ENCODE measurements at places on chromosomes 16 and 17. TPM values are rescaled to one million over a fixed set of nuclear protein-coding genes. Genes with fewer than 3 reads are reported as not detected.
A peak's percentile ranks its signal among the peaks of the same experiment; 100 is the strongest.

DNA sequence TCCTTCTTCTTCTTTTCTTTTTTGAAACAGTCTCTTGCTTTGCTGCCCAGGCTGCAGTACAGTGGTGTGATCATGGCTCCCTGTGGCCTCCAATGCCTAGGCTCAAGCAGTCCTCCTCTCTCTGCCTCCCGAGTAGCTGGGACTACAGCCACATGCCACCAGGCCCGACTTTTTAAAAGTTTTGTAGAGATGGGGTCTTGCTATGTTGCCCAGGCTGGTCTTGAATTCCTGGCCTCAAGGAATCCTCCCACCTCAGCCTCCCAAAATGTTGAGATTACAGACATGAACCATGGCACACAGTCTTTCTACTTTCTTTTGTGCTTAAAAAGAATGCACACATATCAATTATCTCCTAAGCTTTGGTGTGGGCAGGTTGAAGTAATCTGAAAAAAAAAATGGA is 61.0 kb upstream of the DNAJA2 start:
- DNase-seq = no peak
- no peak overlapping the region for H3K4me3 ChIP-seq
- H3K27me3 ChIP-seq = no peaks in the 10 kb centered on the region
- no peaks in the 10 kb centered on the region for H3K4me1 ChIP-seq

DNA sequence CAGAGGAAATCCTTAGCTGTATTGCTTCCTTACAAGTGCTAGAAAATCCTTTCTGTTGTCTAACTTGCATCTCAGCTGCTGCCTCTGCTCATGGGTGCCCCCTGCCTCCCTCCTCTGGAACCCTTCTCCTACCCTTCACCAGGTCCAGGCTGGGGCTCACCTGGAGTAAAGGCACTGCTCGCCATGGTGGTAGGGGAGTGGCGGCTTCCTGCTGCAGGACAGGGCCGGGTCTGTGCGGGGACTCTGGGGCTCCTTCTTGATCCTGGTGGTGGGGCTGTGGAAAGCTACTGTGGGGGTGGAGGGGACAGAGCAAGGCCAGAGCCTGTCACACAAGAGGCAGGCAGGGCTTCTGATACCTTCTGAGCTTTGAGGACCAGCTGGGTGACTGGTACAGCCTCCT is 12.4 kb downstream of the ETV4 start:
- no peak overlapping the region for H3K27ac ChIP-seq
- no peak for DNase-seq
- peaks cover 7% of the 10 kb centered on the region for H3K4me1 ChIP-seq
- H3K4me3 ChIP-seq = no peak overlapping the region
- H3K36me3 ChIP-seq = peaks cover 27% of the 10 kb centered on the region
- H3K27me3 ChIP-seq = no peaks in the 10 kb centered on the region

GRCh38 chr16:26598061-26598460 is 468.7 kb upstream of the C16orf82 start:
- DNase-seq = no peak
- H3K36me3 ChIP-seq = peaks cover 3% of the 10 kb centered on the region
- no peak overlapping the region for H3K4me3 ChIP-seq
- H3K4me1 ChIP-seq = peaks cover 10% of the 10 kb centered on the region

GRCh38 chr16:86011532-86011931 is 112.6 kb downstream of the IRF8 start:
- H3K4me3 ChIP-seq = no peak overlapping the region
- H3K27me3 ChIP-seq = no peaks in the 10 kb centered on the region
- no peak overlapping the region for H3K27ac ChIP-seq
- no peak for DNase-seq

DNA sequence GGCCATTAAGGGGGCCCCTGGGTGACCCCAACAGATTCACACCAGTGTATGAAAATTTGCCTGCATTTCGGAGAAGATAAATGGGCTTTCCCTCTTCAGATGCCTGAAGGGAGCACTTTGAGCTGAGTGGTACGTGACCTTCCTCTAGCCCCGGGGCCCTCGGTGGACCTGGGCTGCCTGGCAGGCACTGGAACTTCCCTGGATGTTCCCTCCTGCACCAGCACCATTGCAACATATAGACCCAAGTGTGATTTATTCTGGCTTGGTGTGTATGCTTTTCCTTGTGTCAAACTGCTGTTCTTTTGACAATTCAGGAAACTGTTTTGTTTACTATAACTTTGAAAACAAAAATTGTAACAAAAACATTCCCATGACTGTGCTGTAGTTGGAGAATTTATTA is 93.8 kb downstream of the TNFRSF13B start:
- H3K36me3 ChIP-seq = no peaks in the 10 kb centered on the region
- H3K27me3 ChIP-seq = no peaks in the 10 kb centered on the region
- H3K27ac ChIP-seq = no peak overlapping the region
- H3K4me1 ChIP-seq = no peaks in the 10 kb centered on the region

- H3K27ac ChIP-seq = no peak overlapping the region
- H3K36me3 ChIP-seq = peaks cover 4% of the 10 kb centered on the region
- peaks cover 12% of the 10 kb centered on the region for H3K4me1 ChIP-seq
- H3K4me3 ChIP-seq = no peak overlapping the region
- DNase-seq = no peak
- H3K27me3 ChIP-seq = no peaks in the 10 kb centered on the region
Measured at GRCh38 chr17:57505841-57506773, 239.0 kb downstream of the CCDC182 start.

- H3K4me3 ChIP-seq = no peak overlapping the region
- no peaks in the 10 kb centered on the region for H3K27me3 ChIP-seq
- no peaks in the 10 kb centered on the region for H3K4me1 ChIP-seq
- H3K36me3 ChIP-seq = no peaks in the 10 kb centered on the region
- H3K27ac ChIP-seq = no peak overlapping the region
Measured at GRCh38 chr17:49631496-49631895, 46.4 kb downstream of the SPOP start.

- no peak overlapping the region for H3K27ac ChIP-seq
- no peaks in the 10 kb centered on the region for H3K4me1 ChIP-seq
- H3K36me3 ChIP-seq = peaks cover 14% of the 10 kb centered on the region
- H3K4me3 ChIP-seq = no peak overlapping the region
- no peak for DNase-seq
Measured at GRCh38 chr17:2172077-2172851, 117.4 kb downstream of the HIC1 start.

DNA sequence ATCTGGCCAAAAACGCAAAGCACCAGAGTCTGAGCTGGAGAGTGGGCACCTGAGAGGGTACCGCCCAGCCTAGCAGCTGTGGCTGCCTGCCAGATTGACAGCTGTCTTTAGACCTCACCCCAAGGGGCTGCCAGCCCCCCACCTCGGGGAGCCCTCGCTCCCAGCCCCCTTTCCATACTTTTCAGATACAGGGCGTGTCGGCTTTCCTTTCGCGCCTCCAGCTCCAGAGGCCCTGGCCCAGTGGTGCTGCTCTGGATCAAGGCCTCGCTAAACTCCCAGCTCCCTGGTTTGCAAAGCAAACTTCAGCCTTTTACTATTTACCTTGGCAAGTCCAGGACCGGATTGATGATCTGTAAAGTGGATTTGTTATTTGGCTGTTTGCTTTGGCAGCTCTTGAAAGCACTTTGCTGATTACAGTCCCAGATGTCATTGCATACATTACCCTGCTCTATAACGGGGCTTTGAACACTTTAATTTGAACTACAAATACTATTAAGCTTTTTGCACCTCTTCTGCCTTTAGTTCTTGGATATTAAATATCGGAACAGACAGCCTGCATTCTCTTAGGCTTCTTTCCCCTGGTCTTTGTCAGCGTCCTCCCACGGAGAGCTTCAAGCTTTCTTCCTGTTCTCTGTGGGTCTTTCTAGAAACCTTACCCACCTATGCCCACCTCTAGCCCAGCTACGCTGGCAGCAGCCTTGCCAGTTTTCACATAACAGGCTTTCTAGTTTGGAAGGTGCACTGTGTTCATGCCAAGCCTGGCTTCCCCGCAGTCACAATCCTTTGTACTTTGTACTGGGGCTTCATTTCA is 63.6 kb upstream of the TBX2 start:
- no peaks in the 10 kb centered on the region for H3K4me1 ChIP-seq
- no peaks in the 10 kb centered on the region for H3K27me3 ChIP-seq
- no peak overlapping the region for H3K27ac ChIP-seq
- DNase-seq = no peak

GRCh38 chr16:17836868-17837602 is 366.3 kb upstream of the XYLT1 start:
- H3K36me3 ChIP-seq = no peaks in the 10 kb centered on the region
- H3K4me1 ChIP-seq = peaks cover 6% of the 10 kb centered on the region
- no peaks in the 10 kb centered on the region for H3K27me3 ChIP-seq
- DNase-seq = peak; percentile 88
- peak overlapping the region; percentile 43 for H3K27ac ChIP-seq
- H3K4me3 ChIP-seq = no peak overlapping the region

- peak overlapping the region; percentile 84 for H3K27ac ChIP-seq
- peaks cover 16% of the 10 kb centered on the region for H3K36me3 ChIP-seq
- H3K4me3 ChIP-seq = peak overlapping the region; percentile 97
- no peaks in the 10 kb centered on the region for H3K27me3 ChIP-seq
- H3K4me1 ChIP-seq = peaks cover 4% of the 10 kb centered on the region
- DNase-seq = peak; percentile 83
Measured at GRCh38 chr17:73192206-73192893, 505 bp upstream of the COG1 start.

DNA sequence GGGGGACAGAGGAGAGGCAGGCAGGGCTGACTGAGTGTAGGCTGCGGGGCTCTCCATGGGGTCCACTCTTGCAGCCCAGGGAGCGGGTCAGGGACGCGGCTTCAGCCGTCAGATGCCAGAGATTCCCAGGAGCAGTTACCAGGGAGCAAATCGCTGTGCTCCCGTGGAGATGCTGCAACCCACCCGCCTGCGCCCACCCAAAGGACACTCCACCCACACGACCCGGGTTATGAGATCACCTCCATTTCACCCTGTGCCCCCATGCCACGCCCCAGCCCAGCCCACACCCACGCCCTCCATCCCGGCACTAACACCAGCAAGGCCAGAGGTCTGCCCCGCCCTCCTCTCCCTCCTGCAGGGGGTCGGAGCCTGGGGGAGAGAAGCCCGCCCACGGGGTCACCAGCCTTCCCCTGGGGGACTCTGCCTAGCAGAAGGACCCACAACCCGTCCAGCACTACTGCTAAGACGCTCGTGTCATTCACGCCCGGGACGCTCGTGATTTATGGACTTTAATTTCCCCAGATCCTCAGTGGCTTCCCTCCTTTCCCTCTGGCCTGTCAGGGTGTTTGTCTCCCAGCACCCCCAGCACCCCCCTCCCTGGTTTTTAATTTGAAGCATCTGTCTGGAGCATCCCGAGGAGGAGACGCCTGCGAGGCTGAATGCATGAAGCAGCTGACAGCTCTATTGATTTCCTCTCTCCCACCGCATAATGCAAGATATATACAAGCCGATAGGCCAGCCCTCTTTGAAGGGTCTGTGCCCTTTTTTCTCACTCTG is 6.7 kb upstream of the RPL38 start:
- no peak overlapping the region for H3K27ac ChIP-seq
- H3K36me3 ChIP-seq = no peaks in the 10 kb centered on the region
- no peak overlapping the region for H3K4me3 ChIP-seq
- no peaks in the 10 kb centered on the region for H3K27me3 ChIP-seq
- DNase-seq = no peak
- no peaks in the 10 kb centered on the region for H3K4me1 ChIP-seq

- H3K27me3 ChIP-seq = no peaks in the 10 kb centered on the region
- no peak for DNase-seq
- no peaks in the 10 kb centered on the region for H3K4me1 ChIP-seq
- no peak overlapping the region for H3K27ac ChIP-seq
- H3K4me3 ChIP-seq = no peak overlapping the region
Measured at GRCh38 chr17:50697663-50698272, 9.9 kb downstream of the ANKRD40 start.

DNA sequence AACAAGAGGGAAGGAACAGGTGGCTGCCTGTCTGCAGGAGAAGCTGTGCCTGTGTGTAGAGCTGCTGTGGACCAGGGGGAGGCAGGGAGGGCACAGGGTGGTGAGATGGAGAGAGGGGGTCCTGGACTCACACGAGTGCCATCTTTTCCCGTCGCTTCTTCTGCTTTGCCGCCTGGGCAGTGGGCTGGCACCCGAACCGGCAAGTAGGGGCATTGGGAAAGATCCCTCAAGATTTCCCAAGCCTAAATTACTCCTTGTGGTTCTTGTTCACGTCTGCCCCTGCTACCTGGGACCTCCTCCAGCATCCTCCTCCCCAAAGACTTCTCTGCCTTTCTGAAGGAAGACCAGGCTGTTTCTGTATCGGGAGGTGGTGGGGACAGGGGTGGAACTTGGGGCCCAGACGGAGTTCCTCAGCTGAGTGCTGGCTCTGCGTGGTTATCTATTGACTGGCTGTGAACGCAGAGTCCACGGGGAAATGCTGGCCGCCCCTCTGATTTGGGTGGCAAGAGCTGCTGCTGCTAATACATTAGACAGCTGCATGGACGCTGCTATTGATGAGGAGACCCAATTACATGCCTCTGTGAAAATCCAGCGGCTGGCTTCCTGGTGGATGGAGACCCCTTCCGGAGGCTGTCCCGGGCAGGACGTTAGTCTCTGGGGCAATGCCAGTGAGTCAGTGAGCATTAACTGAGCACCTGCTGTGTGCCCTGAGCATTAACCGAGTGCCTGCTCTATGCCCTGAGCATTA is 114.5 kb downstream of the OR1D5 start:
- peak; percentile 25 for DNase-seq
- no peaks in the 10 kb centered on the region for H3K27me3 ChIP-seq
- no peaks in the 10 kb centered on the region for H3K4me1 ChIP-seq

DNA sequence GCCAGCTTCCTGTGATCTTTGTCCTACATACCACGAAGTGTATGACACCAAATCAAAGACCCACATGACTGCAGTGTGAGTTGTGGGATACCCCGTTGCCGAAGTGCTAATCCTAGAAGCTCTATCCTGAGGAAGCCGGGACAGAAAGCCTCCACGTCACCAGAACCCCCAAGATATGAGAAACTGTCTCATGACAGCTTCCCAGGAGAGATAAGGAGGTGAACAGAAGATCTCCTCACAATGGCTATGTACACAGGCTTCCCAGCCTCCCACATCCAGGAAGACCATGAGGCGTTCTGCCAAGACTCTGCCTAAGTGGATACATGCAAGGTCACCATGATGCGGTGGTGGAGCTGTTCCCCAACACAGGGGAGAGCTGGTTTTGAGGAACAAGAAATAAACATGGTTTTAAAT is 37.1 kb downstream of the TRIM25 start:
- no peaks in the 10 kb centered on the region for H3K27me3 ChIP-seq
- H3K4me3 ChIP-seq = no peak overlapping the region
- 0 out of 2 replicates have a peak, but pooled peaks cover 3% of the 10 kb centered on the region for H3K4me1 ChIP-seq
- no peaks in the 10 kb centered on the region for H3K36me3 ChIP-seq
- H3K27ac ChIP-seq = no peak overlapping the region

Gene ACSM5
- total RNA-seq = not detected

Gene IKZF3
- 0.31 TPM for total RNA-seq

Gene OTOP3
- not detected for total RNA-seq

Gene KRT27
- not detected for total RNA-seq

Gene PLK1
- 138 TPM for total RNA-seq

Gene NGFR
- 9.6 TPM for total RNA-seq

Gene MFSD6L
- total RNA-seq = 2.1 TPM

Gene TMEM238L
- total RNA-seq = not detected
